ENCODE measurements at places on chromosomes 12 and 14. TPM values are rescaled to one million over a fixed set of nuclear protein-coding genes. Genes with fewer than 3 reads are reported as not detected.

GRCh38 chr12:59672273-59672672, 76.4 kb downstream of the SLC16A7 start:
- no peak for DNase-seq

- no peak for DNase-seq
Measured at GRCh38 chr12:101021442-101021841, 188.6 kb downstream of the SLC5A8 start.

GRCh38 chr12:95755261-95755865, 35.2 kb downstream of the NTN4 start:
- DNase-seq: no peak

The ERBB3 gene
- 0.82 TPM for total RNA-seq
